ENCODE measurements at places on chromosomes 6 and 20. TPM values are rescaled to one million over a fixed set of nuclear protein-coding genes. Genes with fewer than 3 reads are reported as not detected.

The C6orf132 gene
- total RNA-seq = 0.55 TPM

The RSPO3 gene
- 2.6 TPM for total RNA-seq

The SYTL3 gene
- 1.0 TPM for total RNA-seq

The CDH4 gene
- total RNA-seq = not detected

The GPX5 gene
- not detected for total RNA-seq

The GNAS-AS1 gene
- 0.37 TPM for total RNA-seq

The IPCEF1 gene
- 1.2 TPM for total RNA-seq

The PXT1 gene
- total RNA-seq = not detected

The PTCRA gene
- not detected for total RNA-seq

The MTFR2 gene
- not detected for total RNA-seq

The PSORS1C2 gene
- total RNA-seq = not detected

The MGME1 gene
- 6.0 TPM for total RNA-seq

The GRM4 gene
- total RNA-seq = not detected

The DEF6 gene
- 1.1 TPM for total RNA-seq

The ACSS1 gene
- total RNA-seq = 9.1 TPM

Data from right lobe of liver (tissue), 6 donors.